ENCODE measurements at places on chromosomes 7 and 10. TPM values are rescaled to one million over a fixed set of nuclear protein-coding genes. Genes with fewer than 3 reads are reported as not detected.

The FAM237B gene
- total RNA-seq: not detected

The OR2A7 gene
- 6.0 TPM for total RNA-seq

The ERVW-1 gene
- total RNA-seq: not detected

The C10orf71 gene
- total RNA-seq: not detected

The PRPS1L1 gene
- not detected for total RNA-seq

- H3K4me3 ChIP-seq: peak overlapping the region; percentile 37
- no peaks in the 10 kb centered on the region for H3K27me3 ChIP-seq
- peaks cover 18% of the 10 kb centered on the region for H3K4me1 ChIP-seq
These were observed 4.0 kb upstream of the CFAP58 start for GRCh38 chr10:104349623-104350126.

- peak; percentile 63 for DNase-seq
- H3K4me1 ChIP-seq: no peaks in the 10 kb centered on the region
- H3K27ac ChIP-seq: no peak overlapping the region
- H3K36me3 ChIP-seq: peaks cover 24% of the 10 kb centered on the region
- no peak overlapping the region for H3K4me3 ChIP-seq
- H3K27me3 ChIP-seq: no peaks in the 10 kb centered on the region
These were observed 110.7 kb downstream of the RNF32 start for GRCh38 chr7:156751319-156751718.

DNA sequence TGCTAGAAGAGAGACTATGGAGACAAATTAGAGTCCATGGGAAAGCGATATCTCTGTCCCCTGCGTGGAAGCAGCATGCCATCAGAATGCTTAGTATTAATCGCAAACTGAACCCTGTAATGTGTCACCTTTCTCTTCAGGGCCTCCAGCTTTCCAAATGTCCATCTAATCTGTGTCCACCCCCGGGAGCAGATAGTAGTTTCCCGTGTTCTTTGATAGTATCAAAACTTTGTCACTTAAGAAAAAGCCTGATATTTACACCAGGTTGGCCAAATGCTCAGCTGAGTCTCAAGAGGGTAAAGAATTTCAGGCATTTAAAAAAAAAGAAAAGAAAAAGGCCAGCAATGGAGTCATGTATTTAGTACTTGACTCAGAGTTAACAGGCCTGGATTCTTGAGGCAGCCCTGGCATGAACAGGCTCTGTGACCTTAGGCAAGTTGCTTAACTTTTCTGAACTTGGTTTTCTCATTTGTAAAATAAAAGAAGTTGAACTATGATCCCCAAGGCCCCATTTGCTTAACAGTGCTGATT is 10.4 kb upstream of the GSAP start:
- H3K4me3 ChIP-seq: no peak overlapping the region
- H3K4me1 ChIP-seq: peaks cover 11% of the 10 kb centered on the region
- no peak overlapping the region for H3K27ac ChIP-seq
- no peaks in the 10 kb centered on the region for H3K36me3 ChIP-seq
- DNase-seq: no peak
- H3K27me3 ChIP-seq: peaks cover 4% of the 10 kb centered on the region

DNA sequence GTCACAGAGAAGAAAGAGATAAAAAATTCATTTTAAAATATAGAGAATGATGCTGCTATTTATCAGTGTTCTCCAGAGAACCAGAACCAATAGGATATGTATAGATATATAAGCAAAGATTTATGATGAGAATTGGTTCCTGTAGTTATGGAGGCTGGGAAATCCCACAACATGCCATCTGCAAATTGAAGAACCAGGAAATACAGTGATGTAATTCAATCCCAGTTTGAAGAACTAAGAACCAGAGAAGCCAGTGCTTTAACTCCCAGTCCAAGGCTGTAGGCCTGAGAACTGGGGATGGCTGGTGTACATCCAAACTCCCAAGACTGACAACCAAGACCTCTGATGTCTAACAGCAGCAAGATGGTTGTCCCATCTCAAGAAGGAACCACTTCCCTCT is 192.9 kb upstream of the PLXDC2 start:
- no peak overlapping the region for H3K4me3 ChIP-seq
- H3K4me1 ChIP-seq: no peaks in the 10 kb centered on the region
- no peak overlapping the region for H3K27ac ChIP-seq
- H3K36me3 ChIP-seq: no peaks in the 10 kb centered on the region
- H3K27me3 ChIP-seq: no peaks in the 10 kb centered on the region
- DNase-seq: no peak

- DNase-seq: no peak
- H3K4me1 ChIP-seq: no peaks in the 10 kb centered on the region
- H3K36me3 ChIP-seq: no peaks in the 10 kb centered on the region
- H3K27me3 ChIP-seq: no peaks in the 10 kb centered on the region
These were observed 118.7 kb upstream of the PTN start for GRCh38 chr7:137462074-137462715.

GRCh38 chr10:48192881-48193450 is 81.5 kb downstream of the FRMPD2 start:
- H3K4me1 ChIP-seq: no peaks in the 10 kb centered on the region
- no peaks in the 10 kb centered on the region for H3K27me3 ChIP-seq
- no peaks in the 10 kb centered on the region for H3K36me3 ChIP-seq
- H3K27ac ChIP-seq: no peak overlapping the region
- H3K4me3 ChIP-seq: no peak overlapping the region

DNA sequence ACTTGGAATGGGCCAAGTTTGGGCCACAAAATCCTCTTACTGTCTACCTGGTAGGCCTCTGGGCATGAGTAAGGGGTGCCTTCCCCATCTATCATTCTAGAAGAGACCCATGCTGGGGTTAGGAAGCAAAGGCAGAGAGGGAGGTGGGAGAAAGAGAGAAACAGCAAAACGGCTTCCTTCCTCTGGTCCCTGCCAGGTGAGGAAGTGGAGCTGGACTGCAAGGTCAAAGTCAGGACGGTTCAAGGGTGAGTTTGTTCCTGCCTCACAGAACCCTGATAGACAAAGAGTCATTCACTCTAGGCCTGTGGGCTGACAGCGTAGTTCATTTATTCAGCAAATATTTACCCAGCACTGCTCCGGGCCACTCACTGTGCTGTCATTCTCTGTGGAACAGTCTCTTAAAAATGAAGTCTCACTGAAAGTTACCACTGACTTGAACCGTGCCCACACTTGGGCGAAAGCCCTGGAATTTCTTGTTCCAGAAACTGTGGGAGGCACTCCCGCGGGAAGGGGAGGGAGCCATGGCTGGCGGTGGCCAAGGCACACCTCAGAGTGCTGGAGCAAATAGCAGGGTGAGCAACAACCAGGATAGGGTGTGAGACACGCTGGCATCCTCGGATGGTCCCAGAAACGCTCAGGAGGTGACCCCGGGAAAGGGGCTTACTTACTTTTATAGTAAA is 26.2 kb upstream of the ECHDC3 start:
- no peak for DNase-seq
- H3K27ac ChIP-seq: no peak overlapping the region
- H3K4me1 ChIP-seq: peaks cover under 1% of the 10 kb centered on the region
- H3K36me3 ChIP-seq: no peaks in the 10 kb centered on the region

- H3K27me3 ChIP-seq: no peaks in the 10 kb centered on the region
- no peak for DNase-seq
- H3K36me3 ChIP-seq: no peaks in the 10 kb centered on the region
- no peaks in the 10 kb centered on the region for H3K4me1 ChIP-seq
- no peak overlapping the region for H3K27ac ChIP-seq
- H3K4me3 ChIP-seq: no peak overlapping the region
These were observed 149.8 kb downstream of the AKR1D1 start for GRCh38 chr7:138226001-138226476.

- no peaks in the 10 kb centered on the region for H3K4me1 ChIP-seq
- DNase-seq: no peak
- H3K27me3 ChIP-seq: no peaks in the 10 kb centered on the region
These were observed 99.1 kb downstream of the CCDC71L start for GRCh38 chr7:106561666-106562411.

GRCh38 chr10:128007056-128007455 is 100.2 kb downstream of the PTPRE start:
- H3K27me3 ChIP-seq: peaks cover 5% of the 10 kb centered on the region
- DNase-seq: no peak
- peaks cover 9% of the 10 kb centered on the region for H3K4me1 ChIP-seq

DNA sequence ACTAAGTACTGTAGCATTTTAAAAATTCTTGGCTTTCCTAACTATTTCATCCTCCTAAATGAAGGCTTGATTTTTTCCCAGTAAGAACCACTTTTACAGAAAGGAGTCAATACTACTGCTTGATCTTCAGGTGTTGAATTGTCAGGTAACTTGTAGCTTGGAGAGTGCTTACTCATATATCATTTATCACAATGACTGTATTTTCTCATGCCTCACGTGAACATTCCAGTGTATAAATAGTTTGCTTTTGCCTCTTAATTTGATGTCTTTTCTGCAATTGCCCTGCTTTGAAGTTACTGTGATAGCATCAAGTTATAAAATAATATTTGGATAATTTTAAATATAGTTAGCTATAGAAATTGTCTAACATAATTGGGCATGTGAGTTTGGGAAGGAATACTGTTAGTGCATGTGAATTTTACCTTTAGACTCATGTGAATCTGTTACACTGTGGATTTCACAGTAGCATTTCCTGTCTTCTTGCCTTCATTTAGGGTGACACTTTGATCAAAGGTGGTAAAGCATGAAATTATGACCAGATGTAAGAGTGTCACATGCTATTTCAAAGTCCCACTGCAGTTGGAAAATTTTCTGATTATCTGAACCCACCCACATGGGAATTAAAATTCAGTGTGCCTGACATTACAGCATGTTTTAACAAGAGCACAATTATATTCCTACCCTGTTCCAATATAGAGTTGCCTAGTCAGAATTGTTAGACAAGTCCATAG is 962.8 kb downstream of the DNAJB9 start:
- no peak overlapping the region for H3K27ac ChIP-seq
- no peak for DNase-seq
- H3K4me3 ChIP-seq: no peak overlapping the region
- no peaks in the 10 kb centered on the region for H3K27me3 ChIP-seq
- H3K4me1 ChIP-seq: no peaks in the 10 kb centered on the region

DNA sequence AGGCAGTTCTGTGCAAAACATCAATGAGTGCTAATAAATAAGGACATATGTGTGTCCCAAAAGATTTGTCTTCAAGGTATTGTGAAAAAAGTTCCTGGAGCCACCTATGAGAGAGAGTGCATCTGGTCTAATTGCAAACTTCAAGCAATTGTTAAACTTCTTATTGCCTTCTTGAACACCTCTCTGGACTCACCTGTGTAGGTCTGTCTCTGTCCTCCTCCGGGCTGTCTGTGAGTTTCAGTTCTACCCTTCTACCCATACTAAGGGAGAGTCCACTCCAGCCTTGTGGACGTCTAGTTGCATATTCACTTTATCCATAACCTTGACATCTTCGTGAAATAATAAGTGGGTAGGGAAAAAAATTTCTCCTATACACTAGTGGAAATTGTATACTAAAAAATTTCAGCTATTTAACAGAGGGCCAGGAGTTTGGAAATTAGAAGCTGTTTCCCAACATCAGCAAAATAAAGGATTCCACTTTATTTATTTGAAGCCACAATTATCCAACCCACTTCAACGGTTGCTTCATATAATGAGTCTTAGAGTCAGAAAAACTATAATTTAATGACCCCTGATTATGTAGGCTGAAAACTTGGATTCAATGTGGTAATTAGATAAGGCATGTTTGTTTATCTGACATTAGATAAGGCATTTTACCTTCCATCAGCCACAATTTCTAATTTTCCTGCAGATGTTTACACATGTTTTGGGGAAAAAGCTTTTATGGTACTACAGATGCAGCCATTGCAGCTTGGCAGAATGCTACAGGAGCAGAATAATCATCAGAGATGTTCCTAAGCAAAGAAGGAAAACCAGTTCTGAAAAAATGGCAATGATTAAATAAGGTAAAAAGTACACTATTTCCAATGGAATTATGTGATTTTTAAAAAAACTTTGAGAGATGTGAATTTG is 150.8 kb upstream of the FAM3C start:
- no peak for DNase-seq
- no peak overlapping the region for H3K4me3 ChIP-seq
- no peaks in the 10 kb centered on the region for H3K36me3 ChIP-seq

DNA sequence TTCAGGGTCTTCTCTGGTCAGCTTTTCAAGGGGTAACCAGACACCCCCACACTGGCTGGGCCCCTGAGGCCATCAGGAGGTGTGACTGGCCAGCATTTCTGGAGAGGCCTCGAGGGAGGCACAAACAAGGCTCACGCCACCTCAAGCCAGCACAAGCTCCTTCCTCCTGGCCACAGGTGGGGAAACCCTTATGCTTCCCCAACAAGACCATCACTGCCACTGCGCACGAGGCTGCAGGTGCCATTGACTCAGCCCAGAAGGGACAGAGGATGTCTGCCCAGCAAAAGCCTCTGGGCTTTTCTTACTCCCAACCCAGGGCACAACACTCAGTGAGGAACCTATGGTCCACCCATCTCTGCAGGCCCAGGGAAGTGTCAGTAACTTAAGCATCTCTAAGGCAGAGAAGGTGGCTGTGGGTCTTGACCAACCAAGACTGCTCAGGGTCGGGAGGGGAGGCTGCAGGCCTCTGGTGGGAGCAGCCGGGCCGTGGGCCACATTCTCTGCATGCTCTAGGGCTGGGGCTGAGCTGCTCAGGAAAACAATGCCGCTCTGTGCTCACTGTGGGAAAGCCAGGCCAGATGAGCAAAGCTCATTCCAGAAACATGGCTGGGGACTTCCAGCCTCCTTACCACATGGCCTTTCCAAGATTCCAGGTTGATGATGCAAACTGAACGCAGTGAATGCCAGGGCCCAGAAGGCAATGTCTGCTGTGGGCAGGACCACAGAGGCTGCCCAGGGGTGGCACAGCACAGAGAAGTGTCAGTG is 24.2 kb upstream of the RASSF4 start:
- no peaks in the 10 kb centered on the region for H3K36me3 ChIP-seq
- H3K27me3 ChIP-seq: no peaks in the 10 kb centered on the region
- H3K4me3 ChIP-seq: no peak overlapping the region
- no peaks in the 10 kb centered on the region for H3K4me1 ChIP-seq
- no peak for DNase-seq

DNA sequence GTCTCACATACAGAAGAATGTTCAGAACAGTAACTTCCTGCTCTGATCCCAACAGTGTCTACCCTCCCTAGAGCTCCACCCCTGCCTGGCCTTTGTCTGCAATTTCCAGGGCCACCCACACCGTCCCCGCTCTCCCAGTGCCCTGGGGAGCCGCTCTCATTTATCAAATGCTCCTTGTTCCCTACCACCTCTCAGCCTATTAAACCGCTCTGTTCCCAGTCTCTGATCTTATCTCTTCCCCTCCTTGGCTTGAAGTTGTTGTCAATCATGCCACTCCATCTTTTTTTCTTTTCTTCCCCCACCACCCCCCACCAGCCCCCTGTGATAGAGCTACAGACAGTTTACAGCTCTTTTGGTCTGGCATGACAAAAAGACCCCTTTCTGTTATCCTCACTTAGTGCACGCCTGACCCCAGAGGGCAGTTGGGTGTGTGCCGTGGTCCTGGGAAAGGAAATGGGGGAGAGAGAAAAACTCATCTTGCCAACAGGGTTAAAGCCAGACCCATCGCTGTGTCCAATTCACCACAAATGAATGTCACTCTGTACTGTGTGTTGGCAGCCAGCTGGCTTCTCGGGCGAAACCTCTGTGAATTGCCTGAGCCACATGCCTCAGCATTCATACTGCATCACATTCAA is 28.8 kb upstream of the HECTD2 start:
- peaks cover 7% of the 10 kb centered on the region for H3K27me3 ChIP-seq
- H3K4me3 ChIP-seq: no peak overlapping the region
- no peak for DNase-seq
- H3K4me1 ChIP-seq: no peaks in the 10 kb centered on the region

Data from CD4-positive, CD25-positive, alpha-beta regulatory T cell (primary cell).